ENCODE measurements at places on chromosomes 1 and 21. TPM values are rescaled to one million over a fixed set of nuclear protein-coding genes. Genes with fewer than 3 reads are reported as not detected.

The OR2T5 gene
- not detected for total RNA-seq

The UBL4B gene
- total RNA-seq: not detected

The OTUD7B gene
- total RNA-seq: 81.0 TPM

The LAD1 gene
- total RNA-seq: not detected

The H6PD gene
- total RNA-seq: 80.7 TPM

The FCRLA gene
- 0.60 TPM for total RNA-seq

The REN gene
- total RNA-seq: not detected

The PADI3 gene
- not detected for total RNA-seq

The KLHDC8A gene
- 4.1 TPM for total RNA-seq

The RGS2 gene
- total RNA-seq: 15.0 TPM

The OR4F16 gene
- total RNA-seq: 0.59 TPM

The CFAP107 gene
- total RNA-seq: not detected

The FCER1A gene
- not detected for total RNA-seq

The FMO3 gene
- 4.8 TPM for total RNA-seq

The AXDND1 gene
- 1.7 TPM for total RNA-seq

The SYT11 gene
- total RNA-seq: 37.2 TPM

Data from tibial nerve (tissue), 4 donors.